Activated T-cell treated with anti-CD3 and anti-CD28 coated beads, Interleukin-2, amount 50 U/mL, for 72 hours (primary cell): ENCODE measurements at places on chromosomes 1 and 21.
A peak's percentile ranks its signal among the peaks of the same experiment; 100 is the strongest.

DNA sequence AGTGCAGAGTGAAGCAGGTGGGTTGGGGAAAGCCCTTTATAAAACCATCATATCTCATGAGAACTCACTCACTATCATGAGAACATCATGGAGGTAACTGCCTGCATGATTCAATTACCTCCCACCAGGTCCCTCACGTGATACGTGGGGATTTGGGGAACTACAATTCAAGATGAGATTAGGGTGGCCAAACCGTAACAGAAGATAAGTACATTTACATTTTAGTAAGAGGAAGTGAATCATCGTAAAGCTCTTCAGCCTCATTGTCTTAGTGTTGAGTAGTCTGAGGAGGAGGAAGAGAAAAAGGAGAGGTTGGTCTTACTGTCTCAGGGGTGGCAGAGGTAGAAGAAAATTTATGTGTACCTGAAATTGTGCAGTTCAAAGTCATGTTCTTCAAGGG, 1053.4 kb upstream of the ADGRL4 start:
- DNase-seq: no peak

GRCh38 chr1:44368471-44369151, 13.6 kb upstream of the ERI3 start:
- no peak for DNase-seq

DNA sequence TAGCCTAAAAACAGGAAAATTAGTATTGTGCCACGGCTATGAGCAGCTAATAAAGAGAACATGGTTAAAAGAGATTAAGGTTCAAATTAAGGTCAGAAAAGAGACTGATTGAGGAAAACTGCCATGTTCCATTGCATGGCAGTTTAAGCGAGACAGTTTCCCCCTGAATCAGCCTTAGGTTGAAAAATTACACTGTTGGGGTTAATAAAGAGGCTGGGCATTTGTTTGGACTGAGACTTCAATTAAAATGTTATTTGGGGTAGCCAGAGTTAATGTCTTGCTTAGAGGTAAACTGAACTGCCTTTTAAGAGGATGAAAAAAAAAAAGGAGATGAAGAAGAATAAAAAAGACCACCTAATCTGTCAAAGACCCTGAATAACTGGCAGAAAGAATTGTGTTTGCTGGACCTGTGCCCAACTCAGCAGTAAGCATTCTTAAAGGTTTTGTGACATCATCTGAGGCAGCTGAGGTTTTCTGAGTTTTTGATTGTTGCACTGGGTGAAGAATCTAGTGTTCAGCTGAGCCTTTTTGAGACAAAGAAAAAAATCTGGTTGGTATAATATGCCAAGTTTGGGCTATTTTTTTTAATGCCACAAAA, 17.7 kb upstream of the PROX1 start:
- DNase-seq: no peak

DNA sequence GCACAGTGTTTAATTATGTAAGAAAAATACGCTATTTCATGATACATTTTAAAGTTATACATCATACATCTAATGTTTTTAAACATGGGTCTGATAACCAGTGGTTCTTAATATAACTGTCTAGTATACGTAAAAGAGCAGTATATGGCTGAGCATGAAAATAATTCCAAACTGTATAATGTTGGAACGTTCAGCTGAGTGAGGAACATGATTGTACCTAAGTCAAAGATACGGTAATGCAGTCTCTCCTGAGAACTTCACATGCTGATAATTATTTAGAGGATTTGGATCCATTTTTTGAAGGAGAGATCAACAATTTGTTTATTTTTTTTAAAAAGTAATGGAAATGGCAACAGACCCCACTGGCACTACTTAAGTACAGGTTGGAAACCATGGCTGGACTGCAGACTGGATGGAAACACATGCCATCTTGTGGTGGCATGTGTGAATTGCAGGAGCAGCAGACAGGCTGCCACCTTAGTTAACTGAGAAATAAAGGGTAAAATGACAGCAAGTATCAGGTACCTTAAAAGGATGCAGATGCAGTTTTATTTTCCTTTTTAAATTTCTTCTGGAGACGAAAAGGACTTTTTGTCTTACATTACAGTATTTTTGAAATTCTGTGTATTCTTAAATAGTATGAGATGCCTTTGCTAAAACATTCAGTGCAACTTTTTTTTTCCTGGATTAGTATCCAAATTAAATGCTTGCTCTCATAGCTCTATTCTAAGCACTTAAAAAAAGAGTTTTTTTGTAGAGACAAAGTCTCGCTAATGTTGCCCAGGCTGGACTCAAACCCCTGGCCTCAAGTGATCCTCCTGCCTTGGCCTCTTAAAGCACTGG, 73.8 kb downstream of the MTR start:
- DNase-seq: peak; percentile 38

DNA sequence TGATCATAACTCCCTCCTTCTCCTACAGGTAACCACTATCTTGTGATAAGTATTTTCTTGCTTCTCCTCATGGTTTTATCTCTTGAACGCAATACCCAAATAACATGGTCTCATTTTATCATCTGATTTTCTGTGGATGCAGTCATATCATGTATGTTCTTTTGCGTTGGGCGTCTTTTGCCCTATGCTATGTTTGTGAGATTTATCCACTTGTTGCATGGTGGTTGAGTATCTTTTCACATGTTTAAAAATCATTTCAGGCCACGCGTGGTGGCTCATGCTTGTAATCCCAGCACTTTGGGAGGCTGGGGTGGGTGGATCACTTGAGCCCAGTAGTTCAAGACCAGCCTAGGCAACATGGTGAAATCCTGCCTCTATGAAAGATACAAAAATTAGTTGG, 15.6 kb downstream of the PADI3 start:
- DNase-seq: no peak

DNA sequence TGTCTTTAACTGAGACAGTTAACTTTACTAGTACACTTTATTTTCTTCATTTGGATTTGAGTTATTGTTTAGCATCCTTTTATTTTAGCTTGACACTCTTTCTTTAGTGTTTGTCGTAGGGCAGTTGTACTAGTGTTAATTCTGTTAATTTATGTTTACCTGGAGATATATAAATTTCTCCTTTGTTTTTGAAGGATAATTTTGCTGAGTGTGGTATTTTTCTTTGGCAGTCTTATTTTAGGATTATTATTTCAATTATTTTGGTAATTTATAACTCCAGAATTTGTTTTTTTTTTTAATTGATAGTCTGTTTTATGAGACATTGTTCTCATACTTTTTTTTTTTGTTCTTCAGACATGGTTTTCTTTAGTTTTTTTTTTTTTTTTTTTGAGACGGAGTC, 73.8 kb upstream of the CHODL start:
- no peak for DNase-seq

- DNase-seq: no peak
These were observed 43.4 kb upstream of the WNT4 start for GRCh38 chr1:22186311-22186710.

GRCh38 chr1:208437401-208437800, 193.2 kb upstream of the PLXNA2 start:
- DNase-seq: peak; percentile 17
